ENCODE measurements at places on chromosomes 2 and 18.

GRCh38 chr2:169717691-169718063 lies 16.0 kb upstream of the KLHL23 start:
- no peak for DNase-seq

DNA sequence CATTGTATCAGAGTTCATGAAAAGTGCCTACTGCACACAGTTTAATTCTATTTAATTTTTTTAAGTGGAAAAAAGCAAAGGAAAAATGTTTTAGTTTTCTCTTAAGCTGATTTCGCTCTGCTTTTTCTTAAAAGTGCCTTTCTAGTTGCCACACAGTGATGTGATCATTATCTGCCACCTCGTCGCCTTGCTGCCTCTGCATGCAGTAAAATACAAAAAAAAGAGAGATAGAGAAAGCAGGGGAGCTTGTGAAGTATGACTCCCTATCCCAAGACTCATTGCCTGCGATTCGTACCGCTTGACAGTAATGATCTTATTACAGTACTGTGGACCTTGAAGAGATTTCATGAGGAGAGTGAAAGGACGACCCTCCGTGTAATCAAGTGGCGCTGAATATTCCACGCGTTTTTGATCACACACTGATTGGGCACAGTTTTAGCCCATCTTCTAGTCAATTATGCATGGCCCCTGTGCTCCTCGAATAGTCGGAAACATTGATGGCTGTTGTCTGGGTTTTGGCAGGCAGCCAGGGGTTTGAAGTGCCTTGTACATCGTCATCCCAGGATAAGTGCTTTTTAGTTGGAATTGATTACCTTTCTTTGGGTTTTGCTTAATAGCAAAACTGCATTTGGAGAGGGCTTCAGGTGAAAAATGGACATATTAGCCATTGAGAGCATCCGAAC lies 188.3 kb downstream of the GBX2 start:
- no peak for DNase-seq

DNA sequence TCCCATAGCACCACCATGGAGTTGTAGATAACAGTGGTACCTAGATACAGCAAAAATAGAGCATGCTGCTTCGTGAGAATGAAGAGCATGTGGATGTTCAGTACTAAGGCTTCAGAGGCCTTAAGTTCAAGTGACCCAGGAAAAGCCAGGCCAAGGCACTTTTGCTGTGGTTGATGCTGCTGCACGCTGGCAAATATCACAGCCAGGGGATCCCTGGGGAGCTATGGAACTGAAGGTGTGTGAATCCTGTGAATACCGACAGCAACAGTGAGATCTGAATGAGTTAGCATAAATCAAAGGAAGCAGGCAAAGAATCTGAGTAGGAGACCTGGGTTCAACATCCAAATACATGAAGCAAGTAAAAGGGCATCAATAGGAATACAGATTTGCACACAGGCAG lies 158.6 kb upstream of the THUMPD2 start:
- DNase-seq = no peak

- DNase-seq = no peak
These were observed 7.0 kb downstream of the NDUFV2 start for GRCh38 chr18:9109523-9109922.

GRCh38 chr2:11862049-11862448 lies 115.6 kb downstream of the LPIN1 start:
- DNase-seq = no peak
